NCI-H1436 treated with DMSO at 0.1 percent for 48 hours (cell line): ENCODE measurements at places on chromosomes 1 and 21.

GRCh38 chr1:55700359-55701130 lies 485.4 kb upstream of the USP24 start:
- DNase-seq = no peak

- DNase-seq = no peak
Observed at GRCh38 chr1:214476986-214477870, 74.2 kb downstream of the PTPN14 start.

GRCh38 chr1:179083533-179083932 lies 1.7 kb downstream of the TOR3A start:
- DNase-seq = no peak

DNA sequence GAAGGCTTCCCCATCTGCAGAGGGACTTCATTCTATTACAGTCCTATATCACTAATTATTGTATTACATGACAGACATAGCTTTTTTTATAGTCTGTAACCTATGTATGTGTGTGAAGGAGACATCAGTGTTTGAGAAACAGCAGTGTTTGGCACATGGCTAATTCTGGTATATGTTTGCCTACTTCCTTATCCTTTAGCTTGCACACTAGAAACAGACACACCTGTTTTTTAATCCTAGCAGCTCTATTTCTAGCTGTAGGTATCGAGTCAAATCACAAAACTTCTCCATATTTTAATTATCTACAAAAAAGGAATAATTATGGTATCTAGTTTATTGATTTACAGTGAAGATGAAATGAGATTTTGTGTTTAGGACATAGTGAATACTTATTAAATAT lies 129.4 kb upstream of the CACYBP start:
- DNase-seq = no peak

- no peak for DNase-seq
Observed at GRCh38 chr1:115190540-115191170, 101.4 kb upstream of the TSPAN2 start.

- DNase-seq = no peak
Observed at GRCh38 chr1:224059897-224060427, 53.9 kb upstream of the FBXO28 start.

DNA sequence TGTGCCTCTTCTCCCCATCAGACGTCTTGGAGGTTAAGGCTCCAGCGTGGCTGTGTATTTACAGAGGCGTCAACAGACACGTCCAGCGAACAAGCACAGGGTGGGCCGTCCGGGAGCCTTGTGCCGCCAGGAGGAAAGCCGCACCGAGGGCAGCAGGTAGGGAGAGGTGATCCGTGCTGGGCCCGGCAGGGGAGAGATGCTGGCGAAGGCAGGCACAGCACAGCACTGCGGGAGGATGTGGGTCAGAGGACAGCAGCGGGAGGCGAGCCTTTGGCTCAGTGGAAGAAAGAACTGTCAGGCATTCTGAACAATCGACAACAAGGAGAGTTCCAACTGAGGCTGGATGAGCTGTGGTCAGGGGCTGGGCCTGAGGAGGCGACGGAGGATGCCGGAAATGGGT lies 144.1 kb upstream of the TNR start:
- no peak for DNase-seq

GRCh38 chr1:69433073-69433472 lies 134.6 kb upstream of the LRRC7 start:
- no peak for DNase-seq

DNA sequence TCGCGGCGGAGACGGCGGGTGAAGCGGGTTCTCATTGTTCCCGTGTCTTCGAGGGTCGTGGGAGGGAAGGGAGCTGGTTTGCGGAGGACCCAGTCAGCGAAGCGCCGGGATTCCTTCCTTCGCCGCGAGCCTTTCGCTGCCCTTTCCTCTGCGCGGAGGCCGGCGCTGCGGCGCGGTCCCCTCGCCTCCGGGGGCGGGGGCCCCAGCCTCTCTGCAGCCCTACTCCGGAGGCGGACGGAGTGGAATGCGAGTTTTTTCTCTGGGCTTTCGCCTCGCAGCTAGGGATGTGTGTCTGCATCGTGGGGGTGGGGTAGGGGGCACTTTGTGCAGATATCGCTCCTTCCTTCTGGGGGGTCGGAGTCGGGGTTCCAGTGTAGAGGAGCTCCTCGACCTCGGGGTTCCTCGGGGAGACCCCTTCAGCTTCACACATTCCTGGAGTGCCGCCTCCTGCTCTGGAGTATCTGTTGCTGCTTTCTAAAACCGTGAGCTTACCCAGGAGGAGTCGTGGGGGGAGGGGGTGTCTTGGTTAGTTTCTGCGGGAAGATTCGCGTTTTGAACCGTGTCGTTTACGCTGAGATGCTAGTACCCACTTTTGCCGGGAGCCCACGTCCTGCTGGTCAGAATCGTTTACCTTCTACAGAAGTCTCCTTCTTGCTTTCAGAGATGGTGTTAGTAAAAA lies 595 bp downstream of the RNF2 start:
- DNase-seq = no peak

GRCh38 chr21:15730484-15731242 lies 881 bp downstream of the USP25 start:
- DNase-seq = no peak
